ENCODE measurements at places on chromosomes 1 and 21. TPM values are rescaled to one million over a fixed set of nuclear protein-coding genes. Genes with fewer than 3 reads are reported as not detected.

DNA sequence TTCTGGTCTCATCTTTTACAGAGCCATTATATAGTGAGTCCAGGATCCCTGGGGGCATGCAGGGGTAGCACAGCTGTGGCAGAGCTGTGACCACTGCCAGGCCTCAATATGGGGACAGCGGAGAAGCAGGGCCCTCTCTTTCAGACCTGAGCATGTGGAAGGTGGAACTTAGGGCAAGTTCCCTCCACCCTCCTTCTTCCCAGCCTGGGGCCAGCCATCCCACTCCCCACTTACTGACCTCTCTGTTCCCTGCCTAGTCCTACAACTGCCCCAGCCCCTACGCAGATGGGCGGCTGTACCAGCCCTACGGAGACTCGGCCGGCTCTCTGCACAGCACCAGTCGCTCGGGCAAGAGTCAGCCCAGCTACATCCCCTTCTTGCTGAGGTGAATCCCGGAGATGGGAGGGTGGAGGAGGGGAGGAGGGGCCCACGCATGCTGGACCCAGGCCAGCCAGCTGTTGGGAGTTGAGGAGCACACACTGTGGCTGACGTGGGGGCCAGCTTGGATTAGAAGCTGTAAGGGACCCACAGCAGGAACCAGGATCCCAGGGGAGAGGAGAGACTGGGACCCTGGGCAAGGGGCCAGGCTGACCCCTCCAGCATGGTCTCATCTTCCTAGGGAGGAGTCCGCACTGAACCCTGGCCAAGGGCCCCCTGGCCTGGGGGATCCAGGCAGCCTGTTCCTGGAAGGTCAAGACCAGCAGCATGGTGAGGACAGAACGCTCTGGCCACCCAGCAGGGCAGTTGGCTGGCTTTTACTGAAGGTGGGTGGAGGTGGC, 10.7 kb downstream of the PSRC1 start:
- no peak overlapping the region for H3K4me3 ChIP-seq
- H3K27me3 ChIP-seq, result no peaks in the 10 kb centered on the region
- DNase-seq, result no peak
- no peaks in the 10 kb centered on the region for H3K36me3 ChIP-seq

Gene EVI5
- total RNA-seq, result 0.21 TPM

Gene TEDDM1
- total RNA-seq, result not detected

GRCh38 chr1:235831148-235831547, 35.6 kb downstream of the LYST start:
- no peak overlapping the region for H3K4me3 ChIP-seq
- no peaks in the 10 kb centered on the region for H3K27me3 ChIP-seq
- no peak for DNase-seq
- peaks cover 23% of the 10 kb centered on the region for H3K36me3 ChIP-seq
- peaks cover 2% of the 10 kb centered on the region for H3K4me1 ChIP-seq

Gene FOXO6
- total RNA-seq, result 0.31 TPM

Gene KIF26B
- total RNA-seq, result 0.03 TPM

DNA sequence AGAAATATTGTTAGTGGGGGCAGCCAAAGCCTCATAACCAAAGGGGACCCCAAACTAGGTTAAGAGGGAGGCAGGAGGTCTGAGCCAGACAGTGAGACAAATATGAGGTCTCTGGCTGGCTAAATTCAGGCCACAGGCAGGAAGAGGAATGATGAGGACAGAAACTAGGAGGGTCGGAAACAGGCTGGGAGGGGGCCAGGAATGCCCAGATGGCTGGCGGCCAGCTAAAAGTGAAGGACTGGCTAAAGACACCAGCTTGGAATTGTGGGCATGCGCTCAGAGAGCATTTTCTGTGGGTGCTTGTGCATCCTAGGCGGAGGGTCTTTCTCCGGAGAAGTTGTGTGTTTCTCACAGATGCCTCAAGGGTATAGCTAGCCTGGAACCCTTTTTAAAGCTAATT, 77.0 kb downstream of the PGM1 start:
- H3K4me1 ChIP-seq, result no peaks in the 10 kb centered on the region
- peaks cover 2% of the 10 kb centered on the region for H3K36me3 ChIP-seq
- no peak for DNase-seq
- no peaks in the 10 kb centered on the region for H3K27me3 ChIP-seq
- no peak overlapping the region for H3K27ac ChIP-seq

Gene RAB13
- total RNA-seq, result 5.2 TPM

Gene ACTL8
- not detected for total RNA-seq

GRCh38 chr1:245248231-245248731, 93.5 kb downstream of the KIF26B start:
- no peaks in the 10 kb centered on the region for H3K36me3 ChIP-seq
- H3K27ac ChIP-seq, result no peak overlapping the region
- no peaks in the 10 kb centered on the region for H3K27me3 ChIP-seq
- DNase-seq, result no peak

DNA sequence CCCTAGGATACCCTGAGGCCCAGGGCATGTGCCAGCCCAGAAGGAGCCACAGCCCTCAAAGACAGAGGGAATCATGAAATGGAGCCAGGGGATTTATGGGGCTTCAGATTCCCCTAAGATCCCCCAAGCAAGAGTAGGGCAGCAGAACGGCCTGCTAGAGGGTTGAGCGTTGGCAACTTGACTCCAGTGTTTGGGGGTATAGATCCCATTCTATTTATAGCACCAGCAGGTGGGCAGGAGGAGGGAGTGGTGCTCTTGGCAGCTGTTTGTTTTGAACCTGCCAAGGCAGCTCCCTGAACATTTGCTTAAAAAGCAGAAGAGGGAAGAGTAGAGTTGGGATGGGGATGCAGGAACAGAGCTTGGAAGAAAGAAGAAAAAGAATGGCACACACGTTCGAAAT, 33.7 kb downstream of the GLUL start:
- no peak overlapping the region for H3K4me3 ChIP-seq
- H3K4me1 ChIP-seq, result no peaks in the 10 kb centered on the region
- no peaks in the 10 kb centered on the region for H3K27me3 ChIP-seq
- no peaks in the 10 kb centered on the region for H3K36me3 ChIP-seq

Gene LENEP
- 0.91 TPM for total RNA-seq

Gene HRNR
- not detected for total RNA-seq

Gene TAS1R1
- not detected for total RNA-seq

GRCh38 chr1:243508303-243508713, 252.5 kb downstream of the SDCCAG8 start:
- peak overlapping the region; percentile 24 for H3K4me3 ChIP-seq
- H3K4me1 ChIP-seq, result peaks cover 34% of the 10 kb centered on the region
- peaks cover 15% of the 10 kb centered on the region for H3K36me3 ChIP-seq
- DNase-seq, result peak; percentile 66
- no peaks in the 10 kb centered on the region for H3K27me3 ChIP-seq

- H3K36me3 ChIP-seq, result no peaks in the 10 kb centered on the region
- H3K4me1 ChIP-seq, result peaks cover 6% of the 10 kb centered on the region
- H3K4me3 ChIP-seq, result no peak overlapping the region
Observed at GRCh38 chr1:67059346-67059745, 5.4 kb upstream of the SLC35D1 start.

DNA sequence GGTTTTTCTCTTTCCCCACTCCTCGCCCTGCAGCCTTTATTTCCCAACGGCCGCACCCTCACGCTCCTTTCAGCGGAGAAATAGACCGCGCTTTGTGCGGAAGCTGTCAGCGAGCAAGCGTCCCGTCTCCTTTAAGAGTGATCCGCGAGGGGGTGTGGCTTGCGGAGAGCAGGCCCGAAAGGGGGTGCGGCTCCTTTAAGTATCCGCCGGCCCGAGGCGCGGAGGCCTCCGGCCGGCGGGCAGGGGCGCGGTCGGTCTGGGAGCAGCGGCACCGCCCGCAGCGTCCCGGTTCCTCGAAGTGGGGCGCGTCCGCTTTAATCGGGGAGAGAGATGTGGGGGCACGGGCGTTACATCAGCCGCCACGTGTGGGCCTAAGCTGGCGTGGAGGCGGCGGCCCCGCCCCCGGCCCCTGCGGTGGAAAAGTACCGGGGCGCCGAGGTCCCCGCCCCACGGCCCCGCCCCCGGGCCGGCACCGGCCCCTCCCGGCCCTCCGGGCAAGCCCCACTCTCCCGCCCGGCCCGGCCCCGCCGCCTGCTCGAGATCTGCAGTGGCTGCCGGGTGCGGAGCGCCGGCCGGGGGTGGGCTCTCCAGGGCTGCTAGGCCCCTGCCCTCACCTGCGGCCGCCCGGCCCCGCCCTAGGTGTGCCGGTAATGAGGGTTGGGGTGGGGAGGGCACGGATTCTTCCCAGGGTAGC, 1.2 kb downstream of the SLC6A9 start:
- H3K27me3 ChIP-seq, result no peaks in the 10 kb centered on the region
- peak overlapping the region; percentile 96 for H3K27ac ChIP-seq

DNA sequence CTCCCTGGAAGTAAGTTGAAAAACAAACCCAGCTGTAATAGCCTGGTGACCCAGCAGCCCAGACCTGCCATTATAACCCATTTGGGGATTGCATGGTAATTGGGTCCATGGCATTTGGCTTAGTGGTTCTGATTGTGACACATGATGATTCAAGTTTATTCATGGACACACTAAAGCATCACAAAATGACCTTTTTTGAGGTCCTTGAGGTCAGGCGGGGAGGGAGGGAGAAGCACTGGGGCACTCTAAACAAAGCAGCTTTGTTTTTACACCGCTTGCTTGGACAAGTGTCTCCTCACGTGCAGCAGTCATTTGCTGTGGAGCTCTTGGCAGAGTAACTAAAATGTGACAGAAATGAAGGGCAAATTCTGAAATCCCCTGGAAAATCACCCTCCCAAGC, 241.0 kb upstream of the SGIP1 start:
- H3K4me3 ChIP-seq, result no peak overlapping the region
- DNase-seq, result no peak
- H3K36me3 ChIP-seq, result peaks cover 2% of the 10 kb centered on the region
- no peaks in the 10 kb centered on the region for H3K27me3 ChIP-seq
- peaks cover 30% of the 10 kb centered on the region for H3K4me1 ChIP-seq

DNA sequence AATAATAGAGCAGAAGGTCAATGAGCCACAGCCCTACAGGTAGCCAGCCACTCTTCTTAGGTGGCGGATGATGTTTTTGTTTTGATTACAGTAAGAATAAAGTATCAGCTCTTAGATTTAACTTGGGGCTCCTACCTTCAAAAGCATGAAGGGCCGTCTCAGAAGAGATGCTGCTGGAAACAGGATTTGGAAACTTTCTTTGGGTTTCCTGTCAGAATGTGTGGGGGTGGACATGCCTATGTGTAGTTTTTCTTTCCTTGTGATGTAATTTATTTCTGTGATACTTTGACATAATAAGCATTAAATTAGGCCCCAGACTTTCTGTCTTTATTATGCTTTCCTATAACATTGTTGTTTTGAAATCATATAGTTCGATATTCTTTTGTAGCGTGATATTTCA, 1.5 kb downstream of the RAP1A start:
- peaks cover 72% of the 10 kb centered on the region for H3K4me1 ChIP-seq
- peak overlapping the region; percentile 92 for H3K27ac ChIP-seq
- no peak for DNase-seq
- H3K27me3 ChIP-seq, result no peaks in the 10 kb centered on the region
- peaks cover 38% of the 10 kb centered on the region for H3K36me3 ChIP-seq

Gene SEMA6C
- 1.9 TPM for total RNA-seq

DNA sequence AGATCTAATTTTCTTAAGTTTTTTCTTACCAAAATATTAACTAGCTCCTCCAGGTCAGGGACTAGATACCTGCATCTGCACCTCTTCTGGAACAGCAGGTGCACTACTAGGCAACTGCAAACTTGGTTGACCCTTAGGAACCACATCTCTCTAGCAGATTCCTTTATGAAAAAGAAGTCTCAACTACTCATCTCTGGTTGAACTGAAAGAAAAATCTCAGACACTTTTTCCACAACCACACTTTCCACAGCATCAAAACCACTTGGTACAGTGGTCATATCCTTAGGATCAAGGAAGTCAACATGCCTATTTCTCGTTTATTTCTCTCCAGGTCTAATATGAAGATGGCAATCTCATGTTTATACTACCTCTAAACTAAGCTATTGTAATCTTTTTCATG, 52.3 kb downstream of the VAV3 start:
- peaks cover 4% of the 10 kb centered on the region for H3K4me1 ChIP-seq
- H3K27ac ChIP-seq, result no peak overlapping the region
- H3K4me3 ChIP-seq, result no peak overlapping the region
- H3K27me3 ChIP-seq, result no peaks in the 10 kb centered on the region

- no peak overlapping the region for H3K27ac ChIP-seq
- H3K36me3 ChIP-seq, result no peaks in the 10 kb centered on the region
- no peak for DNase-seq
- H3K4me1 ChIP-seq, result no peaks in the 10 kb centered on the region
Observed at GRCh38 chr1:211033921-211034525, 99.9 kb downstream of the KCNH1 start.

Gene KCNQ4
- total RNA-seq, result 0.73 TPM

DNA sequence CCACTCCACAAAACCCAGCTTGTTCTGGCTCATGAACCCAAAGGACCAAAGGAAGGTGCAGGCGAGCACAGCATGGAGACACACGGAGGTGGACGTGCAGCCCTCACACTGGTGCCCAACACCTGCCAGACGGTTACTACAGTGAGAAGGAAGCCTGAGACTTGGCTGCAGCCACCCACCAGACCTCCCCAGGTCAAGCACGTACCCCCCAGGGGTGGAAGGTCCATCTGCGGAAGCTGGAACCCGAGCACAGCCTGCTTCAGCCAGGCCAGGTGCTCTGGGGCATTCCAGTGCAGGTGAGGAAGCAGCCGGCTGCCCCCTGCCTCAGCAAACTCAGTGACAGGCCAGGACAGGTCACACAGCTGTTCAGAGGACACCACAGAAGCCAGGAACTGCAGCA, 16.0 kb upstream of the LSS start:
- H3K27ac ChIP-seq, result peak overlapping the region; percentile 34
- peaks cover 74% of the 10 kb centered on the region for H3K36me3 ChIP-seq
- no peaks in the 10 kb centered on the region for H3K27me3 ChIP-seq
- no peak for DNase-seq

GRCh38 chr1:53822931-53823330, 15.2 kb downstream of the NDC1 start:
- H3K27ac ChIP-seq, result peak overlapping the region; percentile 25
- H3K4me1 ChIP-seq, result no peaks in the 10 kb centered on the region
- H3K36me3 ChIP-seq, result peaks cover 46% of the 10 kb centered on the region
- H3K27me3 ChIP-seq, result no peaks in the 10 kb centered on the region
- no peak for DNase-seq

DNA sequence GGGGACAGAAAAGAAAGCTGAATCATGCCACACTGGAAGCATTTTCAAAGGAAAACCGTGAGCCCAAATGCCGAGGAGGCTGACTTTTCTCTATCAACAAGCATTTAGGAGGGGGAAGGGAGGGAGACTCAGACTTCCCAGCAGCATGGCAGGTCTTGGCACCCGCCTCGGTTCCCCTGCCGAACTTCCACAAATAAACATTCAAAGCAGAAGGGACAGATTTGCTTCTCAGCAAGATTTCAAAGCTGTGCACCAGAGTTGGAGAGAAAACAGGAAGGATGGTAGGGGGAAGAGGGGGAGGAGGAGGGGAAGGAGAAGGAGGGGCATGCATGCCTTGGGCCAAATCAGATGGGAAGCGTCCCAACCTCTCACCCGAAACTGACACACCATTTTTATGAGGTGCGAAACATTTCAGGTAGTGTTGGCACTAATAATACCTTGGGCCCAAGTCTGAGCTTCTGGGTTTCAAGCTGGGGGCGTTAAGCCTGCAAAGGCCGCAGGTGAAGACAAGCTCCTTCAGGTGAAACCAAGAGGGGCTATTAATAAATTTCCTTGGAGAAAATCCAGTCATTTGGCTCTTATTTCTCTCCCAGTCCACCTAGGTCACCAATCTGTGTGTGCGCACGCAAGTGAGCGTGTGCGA, 26.4 kb downstream of the ABCA4 start:
- DNase-seq, result no peak
- peaks cover 2% of the 10 kb centered on the region for H3K27me3 ChIP-seq
- no peak overlapping the region for H3K4me3 ChIP-seq
- no peak overlapping the region for H3K27ac ChIP-seq

Gene HHAT
- total RNA-seq, result 0.71 TPM

- H3K36me3 ChIP-seq, result no peaks in the 10 kb centered on the region
- H3K27ac ChIP-seq, result peak overlapping the region; percentile 53
- DNase-seq, result peak; percentile 69
- H3K4me1 ChIP-seq, result peaks cover 29% of the 10 kb centered on the region
Observed at GRCh38 chr1:1004780-1005697, 5.1 kb upstream of the HES4 start.

All from activated CD8-positive, alpha-beta T cell treated with anti-CD3 and anti-CD28 coated beads, Interleukin-2, amount 10 ng/mL, durations not matched to agents 7 days and 5 days (primary cell).